Activated naive CD4-positive, alpha-beta T cell treated with anti-CD3 and anti-CD28 coated beads, Interleukin-2, amount 50 U/mL, for 72 hours (primary cell): ENCODE measurements at places on chromosomes 3 and 15. TPM values are rescaled to one million over a fixed set of nuclear protein-coding genes. Genes with fewer than 3 reads are reported as not detected.

GRCh38 chr3:126998728-126999127 lies 15.8 kb downstream of the PLXNA1 start:
- no peak for DNase-seq

GRCh38 chr3:44584646-44585501 lies at the start of gene ZNF660:
Gene ZNF660 (plus strand): TSS chr3:44584964. CDS start chr3:44594194, 9,230 bp downstream.
- DNase-seq = no peak

- no peak for DNase-seq
Measured at GRCh38 chr15:58473724-58474123, 41.9 kb downstream of the LIPC start.

DNA sequence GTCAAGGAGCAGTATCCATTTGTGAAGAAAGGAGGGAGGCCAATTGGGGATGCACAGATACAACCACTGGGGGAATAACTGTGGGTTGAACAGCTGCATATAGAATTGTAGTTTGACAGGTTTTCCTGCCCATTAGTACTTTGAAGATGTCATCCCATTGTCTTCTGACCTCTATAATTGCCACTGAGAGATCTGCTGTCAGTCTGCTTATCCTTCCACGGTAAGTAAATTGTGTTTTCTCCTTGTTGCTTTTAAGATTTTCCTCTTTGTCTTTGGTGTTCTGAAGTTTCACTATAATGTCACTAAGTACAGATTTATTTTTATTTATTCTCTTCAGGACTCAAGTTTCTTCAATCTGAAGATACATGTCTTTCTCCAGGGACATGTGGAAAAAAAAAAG lies 56.6 kb downstream of the MOBP start:
- no peak for DNase-seq

The SLC6A1 gene
- not detected for total RNA-seq

The CISH gene
- 258 TPM for total RNA-seq
